RPMI7951 (cell line): ENCODE measurements at places on chromosomes 12 and 14. TPM values are rescaled to one million over a fixed set of nuclear protein-coding genes. Genes with fewer than 3 reads are reported as not detected.
A peak's percentile ranks its signal among the peaks of the same experiment; 100 is the strongest.

DNA sequence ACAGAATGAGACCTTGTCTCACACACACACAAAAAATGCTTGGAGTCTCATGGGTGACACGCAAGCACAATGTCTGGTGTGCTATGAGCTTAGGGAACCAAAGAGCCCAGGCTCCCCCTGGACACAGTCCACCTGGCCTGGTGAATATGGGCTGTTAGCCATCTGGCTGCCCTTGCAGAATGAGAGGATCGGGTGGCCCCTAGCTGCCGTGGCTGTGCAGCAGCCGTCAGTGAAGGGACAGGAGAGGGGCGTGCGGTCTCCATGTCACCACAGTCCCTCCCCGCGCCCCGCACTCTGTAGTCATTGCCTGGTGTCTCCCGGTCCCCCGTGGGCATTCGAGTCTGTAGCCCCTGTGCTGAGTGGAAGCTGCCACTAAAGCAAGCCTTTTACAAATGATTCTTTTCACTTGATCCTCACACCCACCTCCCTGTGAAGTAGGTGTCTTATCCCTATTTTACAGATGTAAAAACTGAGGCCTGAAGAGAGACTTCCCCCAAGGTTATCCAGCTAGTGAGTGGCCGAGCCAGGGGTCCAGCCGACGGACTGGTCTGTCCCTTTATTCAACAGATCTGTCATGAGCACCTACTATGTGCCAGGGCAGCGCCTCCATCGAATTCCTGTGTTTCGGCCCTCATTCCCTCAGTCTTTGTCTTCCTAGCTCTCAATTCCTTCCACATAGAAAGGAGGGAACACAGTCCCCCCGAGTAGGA is 18.8 kb downstream of the MVK start:
- no peak for DNase-seq

DNA sequence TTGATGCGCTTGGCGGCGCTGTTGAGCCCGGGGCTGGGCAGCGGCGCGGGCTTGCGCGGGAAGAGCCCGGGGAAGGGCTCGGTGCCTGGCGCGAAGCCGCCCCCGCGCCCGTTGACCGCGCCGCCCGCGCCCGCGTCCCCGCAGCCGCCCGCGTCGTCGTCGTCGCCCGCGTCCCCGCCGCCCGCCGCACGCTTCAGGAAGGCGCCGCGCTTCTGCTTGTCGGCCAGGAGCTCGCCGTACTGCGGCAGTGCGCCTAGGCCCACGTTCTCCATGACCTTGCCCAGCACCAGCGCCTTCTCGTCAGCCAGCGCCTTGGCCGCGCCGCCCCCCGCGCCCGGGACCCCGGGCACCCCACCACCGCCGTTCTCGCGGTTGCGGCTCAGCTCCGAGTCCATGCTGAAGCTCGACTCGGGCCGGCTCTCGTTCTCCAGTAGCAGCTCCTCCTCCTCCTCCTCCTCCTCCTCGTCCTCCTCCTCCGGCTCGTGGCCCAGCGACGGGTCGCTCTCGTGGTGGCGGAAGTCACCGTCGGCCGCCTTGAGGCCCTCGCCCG is 97.2 kb downstream of the BCL11B start:
- no peak for DNase-seq

DNA sequence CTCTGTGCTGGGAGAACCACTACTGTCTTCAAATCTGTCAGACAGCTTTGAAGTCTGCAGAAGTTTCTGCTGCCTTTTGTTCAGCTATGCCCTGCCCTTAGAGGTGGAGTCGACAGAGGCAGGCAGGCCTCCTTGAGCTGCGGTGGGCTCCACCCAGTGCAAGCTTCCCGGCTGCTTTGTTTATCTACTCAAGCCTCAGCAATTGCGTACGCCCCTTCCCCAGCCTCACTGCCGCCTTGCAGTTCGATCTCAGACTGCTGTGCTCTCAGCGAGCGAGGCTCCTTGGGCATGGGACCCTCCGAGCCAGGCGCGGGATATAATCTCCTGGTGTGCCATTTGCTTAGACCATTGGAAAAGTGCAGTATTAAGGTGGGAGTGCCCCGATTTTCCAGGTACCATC is 25.1 kb upstream of the KLRB1 start:
- DNase-seq: no peak

DNA sequence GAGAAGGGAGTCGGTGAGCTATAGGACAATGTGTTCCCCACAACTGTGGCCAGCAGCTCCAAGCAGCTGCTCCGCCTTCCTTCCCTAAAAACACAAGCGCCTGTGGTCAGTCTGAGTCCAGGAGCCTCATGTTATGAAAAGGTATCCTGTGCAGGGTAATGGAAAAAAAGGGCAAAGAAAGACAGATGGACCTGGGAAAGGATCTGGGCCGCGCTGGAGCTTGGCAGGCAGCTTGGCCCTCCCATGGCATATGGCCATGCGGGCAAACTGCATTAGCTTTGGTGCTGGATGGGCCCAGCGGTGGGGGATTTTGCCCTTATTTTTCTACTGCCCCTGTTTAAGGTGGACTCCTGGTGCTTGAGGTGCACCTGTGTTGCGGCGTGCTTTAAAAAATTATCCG is 23.7 kb upstream of the CHST11 start:
- no peak for DNase-seq

- no peak for DNase-seq
These were observed 100.7 kb downstream of the DUSP6 start for GRCh38 chr12:89251342-89252271.

DNA sequence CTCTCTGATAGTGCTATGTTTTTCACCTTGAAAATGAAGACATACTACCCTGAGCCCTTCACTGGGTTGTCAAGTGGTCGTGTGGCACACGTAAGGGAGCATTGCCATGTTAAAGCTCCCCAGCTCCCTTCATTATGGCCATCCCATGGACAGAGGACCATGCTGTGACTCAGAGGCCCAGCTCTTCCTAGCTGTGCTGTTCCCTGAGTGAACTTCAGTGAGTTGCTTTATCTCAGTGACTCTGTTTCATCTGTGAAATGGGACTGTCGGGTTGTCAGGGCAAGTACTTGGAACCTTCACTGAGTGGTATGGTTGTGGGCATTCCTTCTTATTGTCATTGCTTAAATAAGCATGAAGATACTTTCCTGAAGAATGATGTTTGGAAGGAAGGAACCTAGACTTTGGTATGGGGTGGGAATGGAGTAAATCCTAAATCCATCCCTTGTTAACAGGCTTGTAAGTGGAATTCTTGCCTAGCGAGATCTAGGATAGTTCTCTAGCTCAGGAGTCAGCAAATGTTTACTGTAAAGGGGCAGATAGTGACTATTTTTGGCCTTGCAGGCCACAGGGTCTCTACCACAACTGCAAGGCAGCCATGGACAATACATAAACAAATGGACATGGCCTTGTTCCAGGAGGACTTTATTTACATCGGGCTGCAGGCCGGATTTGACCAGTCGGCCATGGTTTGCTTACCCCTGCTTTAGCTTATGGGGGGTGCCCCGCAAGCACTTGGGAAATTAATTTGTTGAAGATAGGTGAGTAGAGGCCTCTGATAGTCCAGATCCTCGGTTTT is 283.5 kb downstream of the ZFP36L1 start:
- peak; percentile 53 for DNase-seq

The TMTC1 gene
- total RNA-seq: 0.84 and 0.98 TPM in 2 replicates

The KCNMB4 gene
- total RNA-seq: under 0.01 and 0.20 TPM in 2 replicates

The ITGA5 gene
- 154 and 167 TPM in 2 replicates for total RNA-seq

DNA sequence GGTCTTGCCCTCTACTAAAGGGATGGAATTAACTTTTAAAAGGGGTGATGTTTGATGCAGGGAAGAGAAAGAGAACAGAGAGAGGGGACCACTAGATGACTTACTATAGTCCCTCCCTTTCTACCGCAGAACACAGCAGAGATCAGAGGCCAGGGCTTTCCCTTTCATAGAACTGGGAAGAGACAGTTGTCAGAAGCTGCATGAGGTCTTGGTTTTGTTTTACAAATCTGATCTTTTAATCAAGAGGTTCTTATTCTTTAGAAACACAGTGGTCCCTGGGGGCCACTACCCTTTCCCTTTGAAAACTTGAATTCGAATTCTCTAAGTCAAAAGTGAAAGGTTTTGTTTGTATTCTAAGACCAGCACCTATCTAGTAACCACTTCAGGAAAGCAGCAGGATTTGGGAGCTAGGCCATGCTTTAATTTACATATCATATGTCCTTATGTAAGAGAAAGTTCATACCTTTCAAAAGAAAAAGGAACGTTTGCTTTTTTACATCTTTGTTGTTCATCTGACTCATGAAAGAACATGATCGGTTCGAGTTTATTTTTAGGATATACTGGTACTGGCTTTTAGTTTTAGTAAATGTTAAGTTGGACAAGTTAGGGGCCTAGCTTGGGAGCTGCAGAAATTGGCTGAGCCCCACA is 6.3 kb downstream of the FBXL14 start:
- no peak for DNase-seq

The EIF2S1 gene
- total RNA-seq: 254 and 258 TPM in 2 replicates

DNA sequence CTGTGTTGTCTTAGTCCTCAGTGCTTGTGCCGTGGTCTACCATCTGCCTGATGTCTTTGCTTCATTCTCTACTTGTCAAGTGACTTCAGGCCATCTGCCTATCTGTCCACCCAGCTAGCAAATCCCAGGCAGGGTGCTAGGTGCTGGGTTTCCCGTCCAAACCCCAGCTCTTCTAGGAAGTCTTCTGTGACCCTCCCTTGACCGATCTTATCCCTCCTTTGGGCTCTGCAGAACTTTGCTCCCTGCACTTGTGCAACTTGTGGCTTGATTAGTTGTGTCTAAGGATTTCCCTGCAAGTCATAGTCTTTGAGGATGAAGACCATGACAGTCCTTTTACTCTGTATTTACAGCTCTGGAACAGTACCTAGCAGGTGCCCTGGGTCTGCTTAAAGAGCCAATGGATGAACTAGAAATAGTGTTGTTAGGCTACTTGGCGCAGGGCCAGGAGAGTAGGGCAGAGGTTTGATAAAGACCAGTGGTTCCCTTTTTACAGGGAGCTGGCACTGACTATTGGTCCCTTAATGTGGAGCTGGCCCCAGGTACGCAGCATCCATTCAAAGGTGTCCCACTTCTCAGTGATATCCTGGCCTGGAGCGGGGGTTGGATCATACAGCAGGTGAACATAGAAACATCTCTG is 60.1 kb downstream of the ADCK1 start:
- no peak for DNase-seq

The AJUBA gene
- total RNA-seq: 31.0 and 35.3 TPM in 2 replicates

DNA sequence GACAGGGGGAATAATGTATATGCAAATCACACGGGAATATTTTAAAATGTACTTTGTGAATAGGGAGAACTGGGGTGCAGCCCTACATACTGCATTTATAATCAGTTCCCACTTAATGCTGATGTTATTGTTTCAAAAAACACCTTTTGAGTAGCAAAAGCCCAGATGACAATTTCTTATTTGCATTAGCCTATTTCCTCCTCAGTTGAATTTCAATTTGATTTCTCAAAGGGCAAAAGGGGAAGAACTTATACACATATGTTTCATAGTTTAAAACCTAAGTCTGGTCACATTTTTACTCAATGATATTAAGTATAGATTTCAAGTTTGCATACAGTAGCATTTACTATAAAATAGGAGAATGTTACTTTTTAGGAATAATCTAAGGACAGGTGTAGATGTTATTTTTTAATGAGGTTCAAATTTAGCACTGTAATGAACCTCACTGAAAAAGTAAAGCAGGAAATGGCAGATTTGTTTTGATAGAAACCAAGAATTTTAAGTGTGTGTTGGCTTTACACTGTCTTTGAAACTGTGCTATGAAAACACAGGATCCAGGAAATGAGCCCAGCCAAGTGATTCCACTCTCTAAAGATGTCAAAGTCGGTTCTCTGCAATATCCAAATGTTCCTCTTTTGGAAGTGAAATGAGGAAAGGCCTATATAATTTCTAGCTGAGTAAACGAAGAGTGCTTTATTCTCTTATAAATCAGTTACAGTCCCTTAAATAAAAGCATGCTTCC is 367.4 kb downstream of the BTG1 start:
- peak; percentile 8 for DNase-seq

- peak; percentile 14 for DNase-seq
These were observed 1.6 kb downstream of the ATXN7L3B start for GRCh38 chr12:74539261-74539660.

The RNASE7 gene
- total RNA-seq: not detected in 2 replicates

DNA sequence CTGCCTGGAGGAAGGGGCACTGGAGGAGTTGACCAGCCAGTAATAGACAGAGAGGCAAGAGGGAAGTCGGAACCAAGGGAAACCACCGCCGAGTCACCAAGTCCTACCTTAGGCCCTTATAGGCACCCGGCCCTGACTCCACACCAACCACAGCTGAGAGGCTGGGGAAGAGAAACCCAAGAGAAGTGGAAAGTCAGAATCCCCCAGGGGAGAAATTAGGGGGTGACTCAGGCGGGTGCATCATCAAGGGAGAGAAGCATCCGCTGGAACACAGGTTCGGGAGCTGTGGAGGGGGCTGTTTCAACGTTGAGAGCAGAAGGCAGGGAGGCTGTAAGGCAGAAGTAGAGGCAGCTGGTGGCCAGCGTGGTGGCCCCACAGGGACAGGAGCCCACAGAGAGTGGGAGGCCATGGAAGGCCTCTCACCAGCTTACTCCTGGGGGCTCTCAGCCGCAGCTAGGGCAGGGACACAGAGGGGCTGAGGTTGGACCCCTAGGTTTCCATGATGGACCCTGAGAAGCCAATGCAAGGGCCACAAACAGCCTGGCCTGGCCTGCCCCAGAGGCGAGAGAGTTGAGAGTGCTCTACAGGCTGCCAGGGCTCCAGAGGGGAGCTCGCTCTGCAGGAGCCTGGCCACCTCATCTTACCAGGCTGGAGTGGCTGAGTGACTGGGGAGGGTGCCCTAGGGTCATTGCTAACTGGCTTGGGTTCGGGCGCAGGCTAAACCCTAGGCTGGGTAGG is 1.4 kb upstream of the TRMT61A start:
- peak; percentile 80 for DNase-seq

DNA sequence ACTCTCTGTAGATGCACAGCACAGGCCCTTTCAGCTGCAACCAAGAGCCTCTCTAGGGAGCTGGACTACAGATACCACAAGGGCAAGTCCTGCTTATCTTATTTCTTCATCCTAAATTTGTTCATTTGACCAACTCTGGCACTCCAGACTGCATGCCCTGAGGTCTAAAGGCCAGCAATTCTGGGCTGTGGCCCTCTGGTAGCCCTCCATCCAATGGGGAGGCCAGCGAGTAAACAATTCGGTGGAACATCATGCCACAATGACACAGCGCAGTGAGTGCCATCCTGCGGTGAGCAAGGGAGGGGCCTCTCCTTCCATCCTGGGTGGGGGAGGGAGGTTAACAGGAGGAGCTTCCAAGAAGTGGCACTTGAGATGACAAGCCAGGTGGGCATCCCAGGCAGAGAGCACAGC is 652 bp upstream of the SELPLG start:
- DNase-seq: peak; percentile 74

GRCh38 chr12:113030875-113031525 is 25.5 kb upstream of the DTX1 start:
- DNase-seq: peak; percentile 78
